ENCODE measurements at places on chromosomes 5 and 9.

GRCh38 chr5:1444361-1445189 lies 665 bp downstream of the SLC6A3 start:
- DNase-seq: no peak

- no peak for DNase-seq
Observed at GRCh38 chr5:155750571-155750970, 576.4 kb upstream of the SGCD start.

DNA sequence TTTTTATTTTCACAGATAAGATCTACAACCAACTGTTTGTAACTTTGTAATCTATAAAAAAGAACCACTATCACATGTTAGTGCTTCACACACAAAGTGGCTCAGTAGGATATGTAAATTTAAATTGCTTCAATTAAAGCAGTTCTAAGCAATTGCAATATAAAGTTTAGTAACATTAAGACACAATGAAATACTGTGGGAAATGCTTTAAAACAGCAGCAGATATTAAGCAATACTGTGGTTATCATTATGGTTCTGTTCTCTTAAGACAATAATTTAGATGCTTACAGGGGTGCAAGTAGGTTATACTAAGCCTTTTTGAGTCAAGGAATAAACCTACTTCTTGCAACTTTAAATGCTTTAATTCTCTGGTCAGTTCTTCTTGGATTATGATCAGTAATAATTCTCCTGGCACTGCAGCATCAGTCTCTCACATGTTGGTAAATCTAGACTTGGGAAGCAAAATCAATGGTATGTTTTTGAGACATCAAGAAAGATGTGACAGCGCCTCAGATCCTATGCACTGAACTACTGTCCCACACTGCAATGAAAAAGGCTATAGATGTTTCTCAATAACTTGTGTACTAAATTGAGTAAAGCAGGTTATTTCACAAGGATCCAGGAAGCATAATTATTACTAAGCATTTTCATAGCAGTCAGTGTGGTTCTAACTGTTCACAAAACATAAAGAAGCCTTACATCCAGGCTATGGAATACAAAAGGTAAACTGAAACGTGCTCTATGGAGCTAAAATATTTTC lies 338.7 kb upstream of the PDE4D start:
- no peak for DNase-seq

DNA sequence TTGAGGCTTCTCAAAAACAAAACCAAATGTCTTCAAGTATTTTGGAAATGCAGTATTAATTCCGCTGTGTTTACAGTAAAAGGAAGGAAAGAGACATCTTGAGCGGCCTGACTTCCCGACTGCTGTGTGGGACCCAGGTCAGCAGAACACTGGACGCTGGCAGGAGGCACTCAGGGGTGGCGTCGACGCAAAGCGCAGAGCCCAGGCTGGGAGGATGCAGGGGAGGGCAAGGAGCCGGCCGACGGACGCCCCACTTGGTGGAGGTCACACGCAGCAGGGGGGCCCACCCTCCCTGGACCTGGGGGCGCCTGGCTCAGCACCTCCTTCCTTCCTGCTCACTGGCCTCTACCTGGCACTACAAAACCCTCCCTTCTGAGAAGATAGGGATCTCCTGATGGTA lies 19.7 kb downstream of the SLC12A7 start:
- no peak for DNase-seq

- DNase-seq: no peak
Observed at GRCh38 chr5:37900692-37901091, 60.9 kb upstream of the GDNF start.

- DNase-seq: no peak
Observed at GRCh38 chr9:31542384-31543055, 841.9 kb upstream of the ACO1 start.

GRCh38 chr5:142065273-142065672 lies 43.3 kb upstream of the NDFIP1 start:
- no peak for DNase-seq

DNA sequence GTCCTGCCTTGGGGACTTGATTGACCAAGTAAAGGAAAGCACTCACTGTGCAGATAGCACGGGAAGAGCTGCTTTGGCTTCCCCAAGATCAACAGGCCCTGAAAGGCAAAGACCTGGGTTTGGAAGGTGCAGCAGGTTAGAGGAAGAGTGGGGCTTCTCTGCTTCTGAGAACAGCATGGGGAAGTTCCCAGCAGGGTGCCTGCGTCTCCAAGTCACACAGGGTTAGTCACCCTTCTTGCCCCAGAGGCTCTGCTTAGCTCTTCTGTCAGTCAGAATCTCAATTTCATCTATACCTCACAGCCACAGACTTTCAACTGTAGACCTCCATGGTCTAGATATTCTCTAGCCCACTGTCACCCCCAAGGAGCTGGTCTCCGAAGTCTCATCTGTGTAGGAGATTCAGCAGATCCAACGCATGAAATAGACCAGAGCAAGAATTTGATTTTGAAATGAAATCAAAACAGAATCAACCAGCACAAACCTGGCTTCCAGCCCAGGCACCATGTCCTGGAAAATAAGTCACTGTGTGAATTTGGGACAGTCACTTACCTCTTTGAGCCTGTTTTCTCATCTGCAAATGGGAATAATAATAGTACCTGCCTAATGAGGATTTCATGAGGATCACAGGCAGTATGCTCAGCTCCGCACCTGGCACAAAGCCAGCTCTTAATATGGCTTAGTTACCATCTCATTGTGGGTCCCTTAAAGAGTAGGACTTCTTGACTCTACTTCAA lies 64.0 kb downstream of the SFXN1 start:
- DNase-seq: no peak

GRCh38 chr9:127660886-127661741 lies 45.7 kb upstream of the CFAP157 start:
- DNase-seq: no peak

DNA sequence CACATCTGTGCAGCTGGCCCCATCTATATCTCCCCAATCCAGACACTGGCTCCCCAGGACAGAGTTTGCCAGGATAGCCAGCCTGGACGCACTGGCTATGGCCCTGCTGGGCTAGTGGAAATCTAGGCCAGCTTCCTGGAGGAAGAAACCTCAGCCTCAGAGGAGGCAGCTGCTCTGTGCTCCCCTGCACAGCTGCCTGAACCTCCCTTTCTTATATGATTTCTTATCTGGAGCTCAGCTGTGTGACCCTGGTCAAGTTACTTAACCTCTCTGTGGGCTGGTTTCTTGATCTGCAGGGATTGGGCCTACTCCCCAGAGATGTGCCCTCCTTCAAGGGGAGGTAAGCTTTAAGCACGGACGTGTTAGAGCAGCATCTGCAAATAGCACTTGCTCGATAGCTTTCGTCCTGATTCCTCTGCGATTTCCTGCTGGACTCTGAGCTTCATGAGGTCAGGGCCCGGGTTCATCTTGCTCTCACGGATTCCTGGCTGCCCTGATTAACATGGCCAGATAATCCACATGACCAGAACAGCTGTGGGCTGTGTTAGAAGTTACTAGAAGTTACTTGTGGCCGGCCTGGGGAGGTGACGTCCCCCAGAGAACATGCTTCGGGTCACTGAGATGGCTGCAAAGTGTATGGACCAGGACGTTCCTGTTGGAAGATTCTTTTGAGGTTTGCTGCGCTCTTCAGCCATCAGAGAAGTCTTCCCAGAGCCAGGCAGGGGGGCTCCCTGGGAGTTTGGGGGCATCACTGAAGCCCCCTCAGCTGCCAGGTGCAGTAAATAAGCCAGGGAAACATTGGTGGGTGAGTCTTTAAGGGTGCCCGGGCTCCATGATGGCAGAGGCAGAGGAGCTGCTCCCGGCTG lies 14.5 kb downstream of the C9orf50 start:
- DNase-seq: no peak

DNA sequence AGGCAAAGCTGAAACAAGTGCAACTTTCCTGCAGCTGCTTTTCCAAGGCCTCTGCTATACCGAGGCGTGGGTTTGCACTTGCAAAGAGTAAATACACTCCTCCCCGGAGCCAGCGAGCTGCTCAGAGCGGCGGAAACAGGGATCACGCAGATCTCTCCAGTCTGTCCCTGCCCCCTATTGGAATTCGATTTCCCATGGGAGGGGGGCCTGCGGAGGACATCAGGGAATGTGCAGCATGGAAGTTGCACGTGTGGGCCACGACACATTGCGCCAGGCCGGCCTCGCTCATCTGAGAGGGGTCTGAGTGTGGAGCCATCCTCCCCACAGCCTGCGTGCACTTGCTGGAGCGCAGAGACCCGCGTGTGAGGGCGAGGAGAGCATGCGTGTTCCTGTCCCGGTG lies 104.3 kb upstream of the PHYKPL start:
- DNase-seq: no peak

- no peak for DNase-seq
Observed at GRCh38 chr5:53035868-53036381, 46.8 kb downstream of the ITGA2 start.

DNA sequence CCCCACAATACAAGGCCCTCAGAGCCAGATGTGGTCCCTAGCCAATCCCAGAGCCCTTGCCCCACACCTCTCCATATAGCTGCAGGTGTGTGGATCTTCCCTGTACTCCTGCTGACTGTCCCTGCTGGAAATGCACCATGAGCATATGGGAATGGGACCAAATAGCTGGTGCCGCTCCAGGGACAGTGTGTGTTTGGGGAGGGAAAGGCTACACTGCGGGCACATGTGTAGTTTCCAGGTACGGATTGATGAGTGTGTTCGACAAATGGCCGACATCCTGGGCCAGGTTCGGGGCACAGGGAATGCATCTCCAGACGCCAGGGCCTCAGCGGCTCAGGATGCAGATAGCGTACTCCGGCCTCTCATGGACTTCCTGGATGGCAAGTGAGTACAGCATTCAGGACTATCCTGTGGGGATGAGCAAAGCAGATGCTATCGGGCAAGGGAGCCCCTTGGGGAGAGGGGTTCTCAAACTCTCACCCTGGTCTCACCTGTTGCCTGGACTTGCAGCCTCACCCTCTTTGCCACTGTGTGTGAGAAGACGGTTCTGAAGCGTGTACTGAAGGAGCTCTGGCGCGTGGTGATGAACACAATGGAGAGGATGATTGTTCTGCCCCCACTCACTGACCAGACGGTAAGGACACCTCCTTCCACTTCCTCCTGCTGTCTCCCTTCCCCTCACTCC lies 91.1 kb upstream of the RUSC2 start:
- DNase-seq: no peak

GRCh38 chr5:19886123-19886917 lies 101.7 kb downstream of the CDH18 start:
- DNase-seq: no peak

DNA sequence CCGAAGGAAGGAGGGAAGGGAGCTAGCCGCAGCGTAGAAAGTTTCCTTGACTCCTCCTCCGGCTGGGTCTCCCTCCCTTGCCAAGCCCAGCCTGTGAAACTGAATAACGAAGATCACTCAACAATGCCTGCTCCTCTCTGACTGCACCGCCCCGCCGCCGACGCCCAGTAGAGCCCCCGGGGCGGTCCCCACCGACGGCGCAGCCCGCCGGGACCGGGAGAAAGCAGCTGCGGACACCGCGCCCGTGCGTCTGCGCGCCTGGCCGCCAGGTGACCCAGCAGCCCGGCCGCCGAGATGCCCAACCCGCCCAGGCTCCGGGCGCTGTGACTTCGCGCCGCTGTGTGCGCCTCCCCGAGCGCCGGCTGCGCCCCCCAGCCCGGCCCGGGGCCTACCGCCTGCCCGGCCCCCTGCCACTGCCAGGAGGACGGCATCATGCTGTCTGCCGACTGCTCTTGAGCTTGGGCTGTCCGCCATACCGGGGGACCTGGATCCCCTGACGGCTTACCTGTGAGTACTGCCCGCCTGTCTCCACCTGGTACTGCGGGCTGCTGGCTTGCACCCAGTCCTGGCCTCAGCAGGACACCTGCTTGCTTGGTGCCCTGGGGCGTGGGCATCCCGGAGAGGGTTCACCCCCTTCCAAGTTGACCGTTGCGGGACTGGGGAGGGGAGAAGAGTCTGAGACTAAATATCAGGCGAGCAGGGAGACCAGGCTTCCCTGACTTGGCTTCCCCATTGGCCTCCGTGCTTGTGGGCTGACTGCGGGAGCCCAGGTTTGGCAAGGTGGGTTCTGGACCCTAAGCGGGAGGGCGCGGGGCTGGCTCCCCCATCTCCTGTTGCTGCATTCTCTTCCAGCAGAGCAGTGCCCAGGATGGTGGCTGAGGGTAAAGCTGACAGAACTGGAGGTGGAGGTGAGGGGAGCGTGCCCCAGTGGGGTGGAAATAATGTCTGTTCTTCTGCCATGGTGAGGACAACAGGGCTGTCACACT lies 26.2 kb upstream of the SPTLC1 start:
- DNase-seq: no peak

DNA sequence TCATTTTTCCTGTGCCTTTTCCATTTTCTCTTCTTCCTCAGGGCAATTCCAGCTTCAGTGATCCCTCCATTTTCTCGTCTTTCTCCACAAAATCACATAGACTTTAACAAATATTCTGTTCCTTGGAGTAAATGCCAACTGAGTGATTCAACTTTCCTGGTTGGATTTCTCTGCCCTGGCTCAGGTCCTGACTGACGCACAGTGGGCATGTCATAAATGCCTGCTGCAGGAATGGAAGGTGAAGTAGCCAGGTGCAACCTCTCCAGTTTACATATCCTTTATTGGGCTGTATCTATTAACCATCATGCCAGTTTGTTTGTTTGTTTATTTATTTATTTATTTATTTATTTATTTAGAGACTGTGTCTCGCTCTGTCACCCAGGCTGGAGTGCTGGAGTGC lies 95.1 kb downstream of the MEF2C start:
- no peak for DNase-seq

DNA sequence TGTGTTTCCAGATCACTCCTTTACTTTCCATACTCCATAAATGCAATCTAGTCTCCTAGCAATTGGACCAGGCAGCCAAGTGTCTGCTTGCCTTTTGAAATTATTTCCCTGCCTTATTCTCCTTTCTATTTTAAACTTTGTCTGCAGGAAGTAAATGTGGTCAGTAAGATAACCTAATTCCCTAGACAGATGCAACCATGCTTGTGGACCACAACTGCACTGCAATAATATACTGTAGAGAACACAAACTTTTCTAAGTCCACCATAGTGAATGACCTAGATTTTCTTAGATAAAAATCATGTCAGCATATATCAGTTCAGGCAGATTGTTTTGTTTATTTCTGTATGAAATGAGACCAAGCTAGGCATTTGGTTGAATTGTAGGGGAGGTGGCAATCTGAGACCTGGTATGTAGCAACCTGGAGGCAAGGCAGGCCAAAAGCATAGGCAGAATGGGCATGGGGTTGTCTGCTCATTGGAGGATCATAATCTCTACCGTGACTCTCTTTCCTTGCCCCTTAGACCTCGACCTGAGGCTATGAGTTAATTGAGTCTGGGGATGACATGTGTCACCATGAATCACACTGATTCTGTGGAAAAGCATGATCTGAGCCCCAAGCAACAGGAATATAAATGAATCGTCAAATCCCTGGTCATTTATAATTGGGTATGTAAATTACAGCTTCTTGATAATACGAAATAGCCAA lies 20.7 kb downstream of the ACTL7B start:
- no peak for DNase-seq

All from stimulated activated CD8-positive, alpha-beta memory T cell treated with anti-CD3 and anti-CD28 coated beads, Interleukin-2, amount 100 ng/mL, for 1 hour (primary cell).